ELF-1 (cell line): ENCODE measurements at places on chromosomes 6 and 20.
A peak's percentile ranks its signal among the peaks of the same experiment; 100 is the strongest.

DNA sequence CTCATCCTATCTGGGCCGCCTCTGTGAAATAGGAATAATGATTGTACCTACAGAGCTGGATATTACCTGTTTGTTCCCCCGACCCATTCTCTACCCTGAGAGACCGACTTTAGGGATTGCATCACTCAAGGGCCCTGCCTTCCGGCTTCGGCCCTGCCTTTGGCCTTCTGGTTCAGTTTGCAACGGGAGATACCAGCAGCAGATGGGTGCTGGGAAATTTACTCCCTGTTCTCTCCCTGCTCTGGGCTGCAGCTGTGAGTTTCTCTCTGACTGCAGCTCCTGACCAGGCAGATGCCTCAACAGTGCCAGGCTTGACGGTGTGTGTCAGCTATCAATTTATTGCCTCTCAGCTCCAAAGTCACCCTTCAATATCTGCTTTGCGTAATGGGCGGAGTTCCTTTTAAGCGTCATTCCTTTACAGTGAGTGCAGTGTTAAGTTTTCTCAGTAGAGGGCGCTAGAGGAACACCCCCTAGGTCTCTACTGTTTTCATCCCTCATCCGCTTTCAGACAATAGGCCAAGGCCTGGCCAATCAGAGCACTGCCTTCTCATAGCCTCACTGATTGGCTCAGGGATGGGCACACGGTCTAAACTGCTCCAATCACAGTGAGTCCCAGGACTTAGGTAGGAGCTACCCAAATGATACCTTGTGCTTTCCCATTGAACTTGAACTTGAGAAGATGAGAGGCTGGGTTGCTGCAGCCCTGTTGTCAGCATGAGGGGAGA is 30.0 kb downstream of the KCNG1 start:
- peak; percentile 97 for DNase-seq

DNA sequence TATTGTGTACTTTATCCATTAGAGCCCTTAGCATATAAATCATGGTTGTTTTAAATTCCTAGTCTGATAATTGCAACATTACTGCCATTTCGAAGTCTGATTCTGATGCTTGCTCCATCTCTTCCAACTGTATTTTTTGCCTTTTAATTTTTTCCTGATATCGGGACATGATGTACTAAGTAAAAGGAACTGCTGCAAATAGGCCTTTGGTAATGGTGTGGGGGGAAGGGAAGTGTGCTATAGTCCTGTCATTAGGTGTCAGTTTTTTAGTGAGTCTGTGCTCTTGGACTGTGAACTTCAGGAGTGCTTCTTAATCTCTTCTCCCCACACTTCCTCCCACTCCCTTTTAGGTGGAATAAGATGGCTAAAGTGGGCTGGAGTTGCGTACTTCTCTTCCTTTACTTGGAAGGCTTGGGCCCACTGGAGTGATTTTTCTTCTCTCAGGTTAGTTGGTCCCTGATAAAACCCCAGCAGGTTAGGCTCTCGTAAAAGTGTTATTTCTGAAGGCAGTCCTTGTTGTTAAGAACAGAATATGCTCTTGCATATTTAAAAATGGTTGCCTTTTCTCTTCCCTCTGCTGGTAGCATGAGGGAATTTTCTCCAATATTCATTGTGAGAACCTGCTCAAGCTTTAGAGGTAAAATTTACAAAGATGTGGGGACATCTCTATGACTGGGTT is 18.1 kb downstream of the STXBP5 start:
- DNase-seq = no peak

GRCh38 chr20:4234128-4234527 is 218.8 kb upstream of the RNF24 start:
- no peak for DNase-seq

GRCh38 chr6:14383393-14384174 is 266.0 kb downstream of the CD83 start:
- DNase-seq = peak; percentile 80
